ENCODE measurements at places on chromosomes 2 and 18. TPM values are rescaled to one million over a fixed set of nuclear protein-coding genes. Genes with fewer than 3 reads are reported as not detected.

DNA sequence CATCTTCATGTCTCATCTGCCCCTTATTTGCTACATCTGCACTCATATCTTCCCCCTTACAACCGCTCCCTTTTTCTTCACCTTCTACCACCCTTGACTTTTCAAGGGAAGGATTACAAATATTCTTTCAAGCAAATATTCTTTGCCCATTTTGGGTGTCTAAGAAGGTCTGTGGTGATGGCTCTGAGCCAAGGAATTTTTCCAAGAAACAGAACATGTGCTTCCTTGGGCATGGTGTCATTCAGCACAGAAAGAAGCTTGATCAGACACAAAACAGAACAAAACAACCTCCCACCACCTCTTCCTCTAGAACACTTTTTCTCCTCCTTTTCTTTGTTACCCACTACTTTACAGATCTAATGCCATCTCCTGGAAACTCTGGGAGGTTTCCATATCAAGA lies 313.7 kb downstream of the SATB2 start:
- no peaks in the 10 kb centered on the region for H3K4me1 ChIP-seq
- H3K27me3 ChIP-seq = no peaks in the 10 kb centered on the region
- H3K36me3 ChIP-seq = no peaks in the 10 kb centered on the region

GRCh38 chr18:11246495-11247300 lies 97.3 kb upstream of the PIEZO2 start:
- H3K27ac ChIP-seq = no peak overlapping the region
- no peaks in the 10 kb centered on the region for H3K4me1 ChIP-seq
- no peaks in the 10 kb centered on the region for H3K36me3 ChIP-seq
- H3K27me3 ChIP-seq = no peaks in the 10 kb centered on the region

DNA sequence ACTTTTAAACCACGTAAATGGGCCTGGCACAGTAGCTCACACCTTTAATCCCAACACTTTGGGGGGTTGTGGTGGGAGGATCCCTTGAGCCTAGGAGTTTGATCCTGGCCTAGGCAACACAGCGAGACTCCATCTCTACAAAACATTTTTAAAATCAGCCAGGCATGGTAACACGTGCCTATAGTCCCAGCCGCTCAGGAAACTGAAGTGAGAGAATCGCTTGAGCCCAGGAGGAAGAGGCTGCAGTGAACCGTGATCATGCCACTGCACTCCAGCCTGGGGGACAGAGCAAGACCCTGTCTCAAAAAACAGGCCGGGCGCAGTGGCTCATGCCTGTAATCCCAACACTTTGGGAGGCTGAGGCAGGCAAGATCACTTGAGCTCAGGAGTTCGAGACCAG lies 12.2 kb downstream of the ROCK1 start:
- no peaks in the 10 kb centered on the region for H3K36me3 ChIP-seq
- no peaks in the 10 kb centered on the region for H3K27me3 ChIP-seq
- H3K27ac ChIP-seq = no peak overlapping the region
- no peak overlapping the region for H3K4me3 ChIP-seq
- no peak for DNase-seq

The COLEC12 gene
- total RNA-seq = not detected

GRCh38 chr2:122982936-122983335 lies 1042.2 kb upstream of the CNTNAP5 start:
- no peaks in the 10 kb centered on the region for H3K4me1 ChIP-seq
- no peak for DNase-seq
- H3K36me3 ChIP-seq = no peaks in the 10 kb centered on the region
- no peak overlapping the region for H3K27ac ChIP-seq

DNA sequence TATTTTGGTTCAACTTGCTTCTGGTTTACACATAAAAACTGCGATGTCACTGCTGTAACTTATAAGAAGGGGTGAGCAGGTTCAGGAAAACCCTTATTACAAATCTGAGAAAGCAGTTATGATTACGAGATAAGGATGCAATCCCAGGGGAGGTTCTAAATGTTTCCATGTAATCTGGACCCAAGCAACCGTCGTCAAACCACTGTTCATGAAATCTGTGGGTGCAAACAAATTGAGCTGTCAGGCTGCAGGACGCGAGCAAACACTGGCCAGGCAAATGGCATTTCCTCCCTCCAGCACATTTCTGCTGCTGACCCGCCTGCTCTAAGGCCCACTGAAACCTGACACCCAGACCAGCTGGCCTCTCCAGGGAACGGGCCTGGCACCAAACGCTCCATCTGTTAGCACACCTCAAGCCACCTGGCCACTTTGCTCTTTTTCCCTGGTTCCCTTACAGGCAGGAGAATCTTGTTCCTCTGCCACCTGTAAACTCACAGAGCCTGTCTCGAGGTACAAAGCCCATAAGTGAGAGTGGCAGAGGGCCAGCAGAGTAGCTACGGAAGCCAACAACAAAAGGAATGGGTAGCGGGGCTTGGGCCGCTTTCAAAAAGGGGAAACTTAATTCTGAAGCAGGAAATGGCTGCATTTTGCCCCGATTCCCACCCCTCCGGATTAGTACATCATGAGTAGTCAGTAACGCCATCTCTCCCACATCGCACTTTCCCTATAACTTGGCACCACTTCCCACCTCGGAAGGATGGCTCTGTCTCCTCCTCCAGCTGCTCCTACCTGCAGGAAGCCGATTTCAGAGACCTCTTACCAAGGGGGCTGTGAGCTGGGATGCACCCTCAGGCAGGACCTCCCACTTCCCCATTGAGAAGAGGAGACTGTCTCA lies 26.5 kb downstream of the CRACDL start:
- peaks cover 4% of the 10 kb centered on the region for H3K27me3 ChIP-seq
- no peak overlapping the region for H3K27ac ChIP-seq
- DNase-seq = no peak
- H3K4me3 ChIP-seq = no peak overlapping the region
- no peaks in the 10 kb centered on the region for H3K36me3 ChIP-seq

DNA sequence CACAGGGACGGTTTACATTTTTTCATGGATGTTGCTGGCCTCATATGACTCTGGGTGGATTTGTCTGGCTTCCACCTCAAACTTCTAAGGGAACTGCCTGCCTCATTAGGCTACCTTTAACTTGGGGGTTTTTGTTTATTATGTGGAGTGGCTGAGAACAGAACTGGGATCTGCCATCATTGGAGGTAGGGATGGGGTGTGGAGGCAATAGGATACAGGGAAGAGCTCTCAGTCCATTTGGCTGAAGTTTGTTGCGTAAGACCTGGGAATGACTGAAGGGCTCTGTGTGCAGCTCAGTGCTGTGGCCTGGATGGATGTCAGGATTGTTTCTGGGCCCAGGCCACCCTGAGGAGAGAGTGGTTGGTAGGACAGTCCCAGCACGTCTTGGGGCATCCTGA lies 31.2 kb downstream of the ASB1 start:
- H3K27me3 ChIP-seq = no peaks in the 10 kb centered on the region
- no peaks in the 10 kb centered on the region for H3K4me1 ChIP-seq
- DNase-seq = no peak
- no peak overlapping the region for H3K27ac ChIP-seq
- no peak overlapping the region for H3K4me3 ChIP-seq
- no peaks in the 10 kb centered on the region for H3K36me3 ChIP-seq

The INO80B gene
- 41.8 TPM for total RNA-seq

DNA sequence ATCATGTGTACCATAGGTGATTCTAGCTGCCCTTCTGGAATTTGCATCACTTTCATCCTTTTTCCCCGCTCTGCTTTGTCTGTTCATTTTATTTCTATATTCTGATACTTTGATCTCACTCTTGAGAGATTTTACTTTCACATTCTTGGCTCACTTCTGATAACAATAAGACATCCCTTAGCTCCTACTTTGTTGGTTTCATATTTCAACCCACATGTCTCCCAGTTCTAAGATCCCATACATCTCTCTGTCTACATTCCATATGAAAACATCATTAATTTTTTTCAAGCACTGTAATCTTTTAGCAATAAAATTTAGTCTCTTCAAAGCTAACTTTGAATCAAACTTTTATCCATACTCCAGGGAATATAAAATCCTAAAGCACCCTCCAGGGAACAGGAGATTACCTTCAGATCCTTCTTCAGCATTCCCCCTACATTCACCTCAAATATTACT lies 75.6 kb downstream of the COL3A1 start:
- H3K36me3 ChIP-seq = no peaks in the 10 kb centered on the region
- H3K27me3 ChIP-seq = no peaks in the 10 kb centered on the region
- H3K4me1 ChIP-seq = no peaks in the 10 kb centered on the region
- H3K4me3 ChIP-seq = no peak overlapping the region

DNA sequence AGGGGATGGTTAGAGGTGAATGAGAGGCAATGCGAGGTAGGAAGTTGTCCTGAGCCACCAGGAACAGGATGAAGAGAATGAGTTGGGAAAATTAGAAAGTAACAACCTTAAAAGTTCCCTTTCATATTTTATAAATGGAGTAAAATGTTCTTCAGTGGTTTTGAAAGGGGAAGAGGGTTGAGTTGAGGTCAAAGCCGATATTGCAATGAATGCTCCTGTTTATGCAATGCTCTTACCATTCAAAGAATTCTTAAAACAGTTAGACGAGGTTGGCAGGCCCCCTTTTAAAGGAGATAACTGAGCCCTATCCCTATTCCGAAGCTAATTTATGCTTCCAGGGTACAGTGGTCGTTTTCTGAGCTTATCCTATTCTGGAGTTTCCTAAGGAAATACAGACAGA lies 2110.3 kb upstream of the CELF4 start:
- H3K36me3 ChIP-seq = no peaks in the 10 kb centered on the region
- no peak for DNase-seq
- H3K4me3 ChIP-seq = no peak overlapping the region
- no peaks in the 10 kb centered on the region for H3K4me1 ChIP-seq
- H3K27ac ChIP-seq = no peak overlapping the region
- no peaks in the 10 kb centered on the region for H3K27me3 ChIP-seq
